ENCODE measurements at places on chromosomes 3 and 15.

DNA sequence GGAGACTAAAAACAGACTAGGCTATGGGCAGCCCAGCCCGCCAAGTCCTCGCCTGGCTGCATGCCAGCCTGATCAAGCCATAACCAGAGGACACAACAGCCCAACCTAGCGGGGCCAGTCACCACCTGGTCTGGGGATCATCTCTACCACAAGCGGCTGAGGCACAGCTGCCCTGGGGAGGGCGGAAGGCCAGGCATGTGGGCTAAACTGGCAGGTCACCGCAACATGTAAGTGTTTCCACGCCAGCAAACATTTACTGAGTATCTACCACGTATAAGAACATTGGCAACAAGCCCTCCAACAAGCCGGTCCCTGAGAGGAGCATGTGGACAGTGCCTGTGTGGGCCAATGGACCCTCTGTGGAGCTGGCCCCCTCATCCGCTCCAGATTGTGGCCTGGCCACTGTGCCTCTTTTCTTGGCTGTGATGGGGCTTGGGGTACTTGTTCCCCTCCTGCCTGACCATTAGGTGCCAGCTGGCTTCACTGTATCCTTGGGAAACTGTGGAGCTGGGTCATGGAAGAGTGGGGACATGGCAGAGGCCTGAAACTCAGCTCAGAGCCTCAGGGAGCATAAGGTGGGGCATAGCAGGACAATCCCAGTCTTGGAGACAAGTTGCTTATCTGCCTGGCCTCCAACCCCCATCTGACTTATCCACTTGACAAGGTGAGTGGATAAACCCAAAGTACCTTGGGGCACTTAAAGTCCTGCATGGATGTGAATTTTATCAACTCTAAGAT is 9.0 kb downstream of the UBXN7 start:
- no peak for DNase-seq

DNA sequence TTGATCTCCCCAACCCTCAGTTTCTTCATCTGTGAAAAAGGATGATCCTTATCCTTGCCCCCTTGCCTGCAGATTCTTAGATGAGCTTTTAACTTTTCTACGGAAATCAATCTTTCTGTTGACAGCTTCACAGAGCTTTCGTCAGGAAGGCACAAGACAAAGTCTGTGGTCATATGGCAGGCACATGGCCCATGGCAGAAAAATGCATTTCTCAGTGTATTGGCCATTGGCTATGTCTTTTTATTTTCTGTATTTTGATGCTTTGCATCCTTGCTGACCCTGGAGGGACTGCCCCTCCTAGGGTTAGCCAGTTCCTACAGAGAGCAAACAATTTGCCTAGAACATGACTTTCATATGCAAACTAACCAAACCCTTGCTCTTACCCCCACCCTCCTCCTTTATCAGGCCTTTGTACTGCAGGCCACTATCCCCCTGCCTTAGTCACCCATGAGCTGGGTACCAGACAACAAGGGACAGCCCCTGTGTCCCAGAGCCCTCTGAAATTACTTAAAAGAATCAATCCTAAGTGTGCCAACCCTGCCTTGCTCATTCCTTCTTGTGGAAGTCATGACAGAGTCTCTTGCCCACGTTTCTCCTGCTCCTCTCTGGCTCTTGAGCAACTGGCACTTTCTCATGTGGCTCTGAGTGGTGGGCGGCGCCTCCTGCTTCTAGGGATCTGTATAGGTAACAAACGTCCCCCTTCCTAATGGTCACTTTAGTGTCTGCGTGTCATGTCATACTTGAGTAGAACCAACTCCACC is 24.1 kb upstream of the NOX5 start:
- DNase-seq: no peak

GRCh38 chr15:24823473-24823872 is 131.3 kb upstream of the SNRPN start:
- no peak for DNase-seq

GRCh38 chr3:74506246-74506645 is 108.2 kb downstream of the CNTN3 start:
- no peak for DNase-seq

- DNase-seq: no peak
Measured at GRCh38 chr3:13539671-13540070, 9.3 kb upstream of the FBLN2 start.

- no peak for DNase-seq
Measured at GRCh38 chr15:98794748-98795147, 146.4 kb downstream of the IGF1R start.

GRCh38 chr15:72338617-72339321 is 18.8 kb upstream of the CELF6 start:
- no peak for DNase-seq

- no peak for DNase-seq
Measured at GRCh38 chr3:178386880-178387279, 149.4 kb upstream of the KCNMB2 start.
